ENCODE measurements at places on chromosomes 7 and 10.

- no peak for DNase-seq
Measured at GRCh38 chr7:116188-116981, 76.0 kb upstream of the FAM20C start.

DNA sequence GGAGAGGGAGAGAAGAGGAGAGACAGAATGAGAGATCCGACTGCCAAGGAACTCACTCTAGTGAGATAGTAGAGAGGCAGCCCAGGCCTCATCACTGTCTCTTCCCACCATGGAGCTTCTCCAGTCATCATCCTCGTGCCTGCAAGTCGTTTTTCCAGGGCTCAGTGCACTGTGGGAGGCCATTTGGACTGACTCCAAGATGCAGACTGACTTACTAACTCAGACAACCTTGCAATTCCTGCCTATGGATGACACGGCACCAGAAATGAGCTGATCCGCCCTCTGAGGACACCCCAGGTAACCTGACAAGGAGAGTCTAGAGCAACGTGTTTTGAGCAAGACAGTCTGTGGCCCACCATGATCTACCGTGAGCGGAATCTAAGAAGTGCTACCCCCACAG, 154.9 kb downstream of the GLI3 start:
- DNase-seq, result no peak

- DNase-seq, result no peak
Measured at GRCh38 chr10:61869041-61869675, 32.3 kb upstream of the ARID5B start.

DNA sequence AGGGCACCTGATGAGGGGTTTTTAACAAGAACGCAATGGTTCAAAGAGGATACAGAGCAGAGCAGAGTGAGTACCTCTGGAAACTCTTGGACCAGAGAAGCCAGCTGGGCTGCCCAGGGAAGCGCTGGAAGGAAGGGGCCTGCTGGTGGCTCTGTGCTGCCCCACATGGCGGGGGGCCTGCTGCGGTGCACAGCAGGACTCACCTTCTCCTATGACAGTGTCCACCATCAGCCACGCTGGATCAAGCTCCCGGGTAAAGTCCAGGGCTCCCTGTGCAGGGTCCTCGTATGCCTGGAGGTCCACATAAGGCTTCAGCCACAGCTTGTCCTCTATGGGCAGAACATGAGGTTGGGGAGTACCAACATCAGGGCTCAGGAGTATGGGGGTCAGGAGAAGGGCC, 12.5 kb downstream of the EPHA1 start:
- no peak for DNase-seq

GRCh38 chr7:80768756-80769155, 130.3 kb downstream of the CD36 start:
- DNase-seq, result no peak

DNA sequence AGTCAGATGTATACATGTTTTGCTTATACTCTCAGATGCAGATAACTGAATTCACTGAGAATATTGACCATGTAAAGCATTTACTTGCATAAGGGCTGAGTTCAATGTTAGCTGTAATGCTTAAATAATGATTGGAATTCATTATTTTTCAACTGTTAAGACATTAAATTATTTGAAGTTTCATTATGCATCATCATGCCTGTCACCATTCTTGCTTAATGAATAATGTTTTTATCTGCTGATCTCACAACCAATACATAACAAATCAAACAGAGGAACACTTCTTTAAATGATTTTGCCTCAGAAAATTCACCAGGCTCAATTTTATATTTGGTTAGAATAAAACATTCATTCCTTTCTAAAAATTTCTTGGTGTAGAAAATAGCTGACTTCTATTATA, 233.4 kb downstream of the GPR37 start:
- DNase-seq, result no peak

- no peak for DNase-seq
Measured at GRCh38 chr7:112398534-112398933, 51.7 kb upstream of the IFRD1 start.

GRCh38 chr10:120578134-120578533, 121.1 kb downstream of the PLPP4 start:
- no peak for DNase-seq

- DNase-seq, result no peak
Measured at GRCh38 chr7:106110238-106110560, 1.9 kb downstream of the SYPL1 start.

DNA sequence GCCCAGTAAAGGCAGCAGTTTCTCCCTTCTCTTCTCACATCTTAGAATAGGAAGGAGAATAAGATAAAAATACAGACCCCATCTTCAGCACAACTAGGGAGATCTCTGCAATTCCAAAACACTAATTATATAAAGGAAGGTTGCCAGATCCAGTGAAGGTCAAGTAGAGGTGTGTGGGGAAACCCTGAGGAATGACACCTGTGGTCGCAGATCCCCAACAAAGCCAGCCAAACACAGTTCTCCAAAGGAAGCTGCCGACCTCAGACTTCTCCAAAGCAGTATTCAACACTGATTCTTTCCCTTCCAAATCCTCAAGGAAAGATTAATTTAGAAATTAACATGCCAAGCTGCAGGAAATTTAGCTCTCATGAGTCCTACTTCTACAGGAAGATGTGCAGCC, 62.9 kb upstream of the OIT3 start:
- DNase-seq, result no peak

GRCh38 chr7:36151921-36152755, 916 bp upstream of the EEPD1 start:
- no peak for DNase-seq

DNA sequence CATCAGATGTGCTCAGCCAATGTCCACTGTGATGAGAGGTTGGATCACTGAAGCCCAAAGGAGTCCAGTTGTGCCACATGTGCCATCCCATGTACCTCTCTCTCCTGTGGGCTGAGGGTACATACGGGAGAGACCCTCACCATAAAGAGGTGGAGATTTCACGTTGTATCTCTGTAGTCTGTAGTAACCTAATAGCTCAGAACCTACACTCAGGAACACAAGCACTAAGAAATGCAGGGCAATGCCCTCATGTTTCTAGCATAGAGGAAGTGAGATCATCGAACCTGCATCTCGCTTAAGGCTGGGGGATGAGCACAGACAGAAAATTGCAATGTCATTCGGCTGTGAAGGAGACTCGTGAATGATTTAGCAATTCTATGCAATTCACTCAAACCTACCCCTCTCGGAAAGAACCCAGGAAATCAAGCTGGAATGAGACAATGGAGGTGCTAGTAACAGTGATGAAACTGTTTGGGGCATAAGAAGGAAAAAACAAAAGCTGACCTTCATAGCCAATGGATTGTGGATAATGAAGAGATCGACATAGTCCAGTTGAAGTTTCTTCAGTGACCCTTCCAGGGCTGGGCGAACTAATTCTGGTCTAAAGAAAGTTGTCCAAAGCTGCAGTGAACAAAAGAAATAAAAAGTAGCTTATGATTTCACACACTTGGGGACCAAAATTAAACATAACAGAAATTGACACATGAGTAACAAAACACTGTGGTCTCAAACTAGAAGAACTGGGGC, 80.3 kb upstream of the UCN3 start:
- peak; percentile 84 for DNase-seq

DNA sequence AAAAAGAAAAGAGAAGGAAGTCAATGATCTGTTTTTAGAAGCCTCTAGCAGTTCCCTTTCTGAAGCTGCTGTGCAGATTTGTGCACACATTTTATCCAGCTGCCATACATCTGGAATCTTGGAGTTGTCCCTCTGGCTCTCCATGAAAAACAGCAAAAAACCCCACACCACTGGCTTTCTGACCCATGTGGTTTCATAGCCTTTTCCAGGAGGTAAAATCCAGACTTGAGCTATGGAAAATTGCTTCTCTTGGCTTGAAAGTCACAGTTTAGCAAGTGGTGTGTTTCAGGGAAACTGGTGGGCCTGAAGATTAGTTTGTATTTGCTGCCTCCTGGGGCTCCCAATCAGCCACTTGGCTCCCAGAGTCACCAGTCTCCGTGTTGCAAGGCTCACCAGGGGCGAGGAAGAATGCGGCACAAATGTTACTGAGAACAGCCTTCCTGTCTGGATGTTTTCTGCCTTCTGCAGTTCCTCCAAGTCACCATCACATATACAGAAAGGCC, 50.1 kb upstream of the ADRB1 start:
- DNase-seq, result no peak

GRCh38 chr10:11616021-11616420, 4.6 kb upstream of the USP6NL start:
- no peak for DNase-seq

- no peak for DNase-seq
Measured at GRCh38 chr7:415646-416525, 103.8 kb downstream of the PDGFA start.

DNA sequence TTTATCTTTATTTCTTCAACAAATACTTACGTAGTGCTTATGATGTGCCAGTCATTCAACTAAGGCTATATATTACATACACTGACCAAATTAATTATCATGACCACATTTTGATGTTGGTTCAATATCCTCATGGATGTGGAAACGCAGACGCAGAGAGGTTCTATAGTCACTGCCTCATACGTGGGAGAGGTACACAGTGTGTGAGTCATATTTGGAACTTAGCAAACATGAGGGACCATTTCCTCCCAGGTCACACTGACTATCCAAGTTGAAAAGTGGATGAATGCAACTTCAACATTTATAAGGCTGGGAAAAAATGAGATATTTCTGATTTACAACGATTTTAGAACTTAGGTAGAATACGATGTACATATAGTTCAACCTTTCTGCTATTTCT, 113.6 kb downstream of the PRLHR start:
- DNase-seq, result no peak

DNA sequence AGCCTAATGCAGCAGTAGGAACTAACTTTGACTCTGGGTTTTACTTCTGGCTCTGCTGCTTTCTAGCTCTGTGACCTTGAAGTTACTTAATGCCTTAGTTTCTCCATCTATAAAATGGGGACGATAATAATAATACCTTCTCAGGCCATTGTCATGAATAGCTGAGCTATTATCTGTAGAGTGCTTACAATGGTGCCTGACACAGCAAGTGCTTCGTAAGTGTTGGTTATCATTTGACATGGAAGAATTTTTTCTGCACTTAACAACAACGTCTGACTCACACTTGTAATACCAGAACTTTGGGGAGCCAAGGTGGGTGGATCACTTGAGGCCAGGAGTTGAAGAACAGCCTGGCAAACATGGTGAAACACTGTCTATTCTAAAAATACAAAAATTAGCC, 140.5 kb downstream of the ARL4A start:
- DNase-seq, result no peak

- DNase-seq, result no peak
Measured at GRCh38 chr10:119391440-119392251, 150.9 kb downstream of the RGS10 start.

DNA sequence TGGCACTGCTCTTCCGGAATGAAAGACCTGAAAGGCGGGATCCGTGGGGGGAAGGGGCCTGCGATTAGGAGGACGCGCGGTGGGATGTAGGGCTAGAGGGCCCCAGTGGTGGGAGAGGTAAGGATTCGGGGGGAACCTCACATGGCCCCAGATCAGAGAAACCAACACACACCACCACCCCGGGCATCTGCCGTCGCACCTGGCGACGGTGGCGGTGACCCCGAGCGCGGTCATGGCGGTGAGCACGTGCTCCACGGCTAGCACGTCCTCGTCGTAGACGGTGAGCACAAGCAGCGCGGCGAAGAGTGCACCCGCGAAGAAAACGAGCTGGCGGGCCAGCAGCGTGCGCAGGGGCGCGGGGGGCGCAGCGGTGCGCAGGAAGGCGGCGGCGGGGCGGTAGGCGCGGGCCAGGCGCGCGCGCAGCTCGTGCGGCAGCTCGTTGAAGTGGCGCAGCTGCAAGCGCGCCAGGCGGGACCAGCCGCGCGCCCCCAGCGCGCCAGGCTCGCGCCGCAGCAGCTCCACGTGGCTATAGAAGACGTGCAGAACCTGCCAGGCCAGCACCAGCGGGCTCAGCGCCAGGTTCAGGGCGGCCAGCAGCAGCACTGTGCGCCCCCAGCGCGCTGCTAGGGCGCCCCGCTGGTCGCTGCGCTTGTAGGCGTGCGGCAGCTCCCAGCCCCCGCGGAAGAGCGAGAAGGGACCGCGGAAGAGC, 5.7 kb downstream of the ATG9B start:
- no peak for DNase-seq

DNA sequence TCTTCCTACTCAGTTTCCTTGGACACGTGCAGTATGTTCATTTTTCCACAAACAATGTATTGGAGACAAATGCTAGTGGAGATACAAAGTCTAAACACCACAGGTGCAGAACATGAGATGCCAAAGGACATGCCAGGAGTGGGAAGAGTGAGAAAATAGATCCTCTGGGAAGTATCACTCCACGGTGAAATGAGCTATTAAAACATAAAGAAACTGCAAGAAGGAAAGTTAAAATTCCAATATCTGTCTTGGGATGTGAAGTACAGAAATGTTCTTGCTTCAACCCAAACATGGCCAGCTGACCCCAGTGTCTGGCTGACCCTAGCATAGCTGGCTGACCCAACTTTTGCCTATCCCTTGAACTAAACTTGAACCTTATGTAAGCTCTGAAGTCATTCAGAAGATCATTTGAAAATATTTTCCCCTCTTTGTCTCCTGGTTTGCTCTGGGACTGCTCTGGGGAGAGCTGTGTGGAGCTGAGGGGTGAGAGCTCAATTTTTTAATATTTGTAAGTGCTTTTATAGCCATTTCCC, 59.5 kb downstream of the FZD1 start:
- no peak for DNase-seq

- no peak for DNase-seq
Measured at GRCh38 chr10:50322077-50322476, 70.8 kb upstream of the ASAH2 start.

DNA sequence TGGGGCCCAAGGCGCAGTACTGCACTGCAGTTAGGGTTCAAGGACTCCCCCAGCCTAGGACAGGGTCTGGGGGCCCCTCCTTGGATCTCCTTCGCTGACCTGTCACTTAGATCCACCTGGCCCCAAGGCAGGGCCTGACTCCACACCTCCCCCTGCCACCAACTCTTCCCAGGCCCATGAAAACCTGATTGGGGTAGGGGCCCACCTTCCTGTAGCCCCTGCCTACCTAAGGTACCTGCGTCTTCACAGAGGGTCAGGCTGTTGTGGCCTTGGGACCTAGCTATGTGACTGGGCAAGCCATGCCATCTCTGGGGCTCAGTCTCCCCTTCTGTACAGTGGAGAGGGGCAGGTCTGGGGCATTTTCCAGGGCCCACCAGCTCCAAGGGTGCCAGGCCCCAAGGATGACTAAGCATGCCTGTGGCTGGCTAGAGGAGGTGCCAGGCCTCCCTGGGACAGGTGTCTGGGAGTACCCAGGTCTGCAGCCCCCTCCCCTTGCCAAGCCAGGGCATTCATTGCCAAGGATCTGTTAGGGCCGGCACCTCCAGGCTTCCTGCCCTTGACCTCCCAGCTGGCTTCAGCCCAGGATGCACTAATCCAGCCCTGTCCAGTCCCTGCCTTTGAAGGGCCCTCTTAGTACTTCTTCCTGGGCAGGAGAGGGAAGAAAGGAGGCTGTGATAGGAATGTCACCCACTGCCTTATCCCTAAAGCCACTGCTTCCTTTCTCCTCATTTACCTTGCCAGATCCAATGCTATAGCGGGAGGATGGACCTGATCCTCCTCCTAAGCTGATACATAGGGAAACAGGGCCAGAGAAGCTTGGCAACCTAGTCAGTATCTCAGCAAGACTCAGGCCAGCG, 1.3 kb downstream of the LIMK1 start:
- DNase-seq, result no peak

- DNase-seq, result peak; percentile 55
Measured at GRCh38 chr7:55432939-55433784, 68.0 kb downstream of the LANCL2 start.

Data from SHP77 (cell line).